Stimulated activated CD8-positive, alpha-beta memory T cell treated with anti-CD3 and anti-CD28 coated beads, Interleukin-7, amount 100 ng/mL, for 48 hours (primary cell): ENCODE measurements at places on chromosomes 1 and 21.

DNA sequence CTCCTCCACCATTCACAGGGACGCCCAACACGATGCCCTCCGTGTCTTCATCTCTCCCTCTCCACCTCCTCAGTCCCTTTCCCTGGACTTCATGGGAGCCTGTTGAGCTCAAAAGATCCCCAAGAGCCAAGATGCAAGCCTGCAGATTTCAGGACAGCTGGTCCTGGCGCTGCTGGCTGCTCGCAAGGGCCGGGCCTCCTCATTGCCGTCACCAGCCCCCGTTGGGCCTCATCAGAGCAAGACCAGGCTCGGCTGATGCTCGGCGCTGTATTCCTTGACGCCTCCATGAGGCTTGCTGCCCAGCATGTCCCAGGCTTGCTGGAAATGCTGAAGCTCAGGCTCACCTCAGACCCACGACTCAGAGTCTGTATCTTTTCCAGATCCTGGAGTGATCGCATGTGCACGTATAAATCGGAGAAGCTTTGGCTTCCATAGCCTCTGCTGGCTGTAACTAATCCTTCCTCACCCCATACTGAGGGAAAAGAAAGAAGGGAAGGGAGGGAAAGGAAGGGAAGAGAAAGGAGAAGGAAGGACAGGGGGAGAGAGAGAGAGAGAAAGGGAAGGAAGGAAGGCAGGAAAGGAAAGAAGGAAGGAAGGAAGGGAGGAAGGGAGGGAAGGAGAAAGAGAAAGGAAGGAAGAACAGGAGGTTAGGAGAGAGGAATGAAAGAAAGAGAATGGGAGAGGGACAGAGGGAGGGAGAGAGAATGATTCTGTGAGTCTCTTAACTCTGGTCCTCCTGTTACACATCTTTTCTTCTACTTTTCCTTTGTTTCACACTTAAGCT lies 94.6 kb downstream of the KCNJ15 start:
- no peak for DNase-seq

DNA sequence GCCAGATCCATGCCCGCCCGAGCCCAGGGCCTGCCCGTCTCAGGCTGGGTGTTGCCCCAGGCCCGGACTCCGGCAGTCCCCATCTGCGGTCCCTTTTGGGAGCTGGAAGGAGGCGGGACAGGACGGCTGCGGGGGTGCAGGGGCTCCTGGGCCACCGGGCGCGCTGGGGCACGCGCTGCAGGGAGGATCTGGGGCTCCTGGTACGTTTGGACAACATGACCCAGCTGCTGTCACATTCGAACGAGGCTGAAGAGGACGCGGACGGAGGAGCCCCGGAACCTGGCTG lies 6.6 kb upstream of the CALML6 start:
- no peak for DNase-seq

DNA sequence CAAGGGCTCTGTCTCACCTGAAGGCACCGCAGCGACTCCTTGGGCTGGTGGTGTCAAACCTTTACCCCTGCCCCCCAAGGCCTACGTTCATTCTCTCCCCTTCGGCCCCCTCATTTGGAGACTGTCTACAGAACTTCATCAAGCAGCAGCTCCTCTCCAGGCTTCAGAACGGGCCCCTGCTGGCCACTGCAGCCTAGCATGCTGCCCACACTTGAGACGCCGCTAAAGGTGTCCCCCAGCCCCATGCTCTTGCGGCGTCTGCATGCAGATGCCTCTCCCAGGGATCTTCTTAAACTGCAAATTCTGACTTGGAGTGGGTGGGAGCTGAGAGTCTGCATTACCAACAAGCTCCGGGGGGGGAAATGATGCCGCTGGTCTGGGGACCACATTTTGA lies 104.2 kb downstream of the PRDM2 start:
- no peak for DNase-seq

DNA sequence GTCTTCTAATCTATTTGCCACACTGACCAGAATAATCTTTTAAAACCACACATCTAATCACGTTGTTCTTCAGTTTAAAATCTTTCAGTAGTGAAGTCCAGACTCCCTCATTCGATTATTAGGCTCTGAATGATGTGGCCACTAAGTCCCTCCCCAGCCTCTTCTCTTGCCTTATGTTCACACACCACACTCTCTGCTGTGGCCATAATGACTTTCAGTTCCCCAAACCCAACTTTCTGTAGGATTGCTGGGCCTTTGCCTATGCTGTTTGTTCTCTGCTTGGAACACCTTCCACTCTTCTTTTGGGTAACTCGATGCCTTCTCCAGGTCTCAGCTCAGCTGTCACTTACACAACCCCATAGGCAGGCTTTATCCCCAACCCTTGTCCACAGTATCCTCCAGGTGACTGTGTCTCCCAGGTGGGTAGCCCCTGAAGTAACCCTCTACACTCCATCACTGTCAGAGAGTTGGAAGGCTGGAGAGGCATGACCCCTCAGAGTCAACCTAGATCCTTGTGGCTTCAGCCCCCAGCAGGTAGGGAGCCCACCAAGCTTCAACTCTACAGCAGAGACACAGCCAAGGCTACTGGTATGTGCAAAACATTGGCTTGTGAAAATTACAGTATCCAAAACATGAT lies 8.4 kb upstream of the SLC37A1 start:
- no peak for DNase-seq

DNA sequence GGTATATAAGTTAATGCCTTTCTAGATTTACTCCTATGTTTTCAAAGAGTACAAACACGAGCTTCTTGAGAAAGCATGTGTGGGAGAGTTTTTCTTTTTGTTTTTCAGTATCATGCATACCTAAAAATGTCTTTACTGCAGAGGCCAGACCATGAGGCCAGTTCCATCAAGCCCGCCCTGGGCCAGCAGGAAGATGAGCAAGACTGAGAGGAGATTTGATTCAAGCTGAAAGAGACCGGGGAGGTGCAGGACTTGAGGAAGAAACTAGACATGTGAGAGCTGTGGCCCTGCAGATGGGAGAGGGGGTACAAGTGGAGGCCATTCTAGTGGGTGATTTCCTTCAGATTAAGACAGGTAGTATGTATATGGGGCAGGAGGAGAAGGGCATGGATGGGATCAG lies 33.4 kb upstream of the NTPCR start:
- DNase-seq = no peak

DNA sequence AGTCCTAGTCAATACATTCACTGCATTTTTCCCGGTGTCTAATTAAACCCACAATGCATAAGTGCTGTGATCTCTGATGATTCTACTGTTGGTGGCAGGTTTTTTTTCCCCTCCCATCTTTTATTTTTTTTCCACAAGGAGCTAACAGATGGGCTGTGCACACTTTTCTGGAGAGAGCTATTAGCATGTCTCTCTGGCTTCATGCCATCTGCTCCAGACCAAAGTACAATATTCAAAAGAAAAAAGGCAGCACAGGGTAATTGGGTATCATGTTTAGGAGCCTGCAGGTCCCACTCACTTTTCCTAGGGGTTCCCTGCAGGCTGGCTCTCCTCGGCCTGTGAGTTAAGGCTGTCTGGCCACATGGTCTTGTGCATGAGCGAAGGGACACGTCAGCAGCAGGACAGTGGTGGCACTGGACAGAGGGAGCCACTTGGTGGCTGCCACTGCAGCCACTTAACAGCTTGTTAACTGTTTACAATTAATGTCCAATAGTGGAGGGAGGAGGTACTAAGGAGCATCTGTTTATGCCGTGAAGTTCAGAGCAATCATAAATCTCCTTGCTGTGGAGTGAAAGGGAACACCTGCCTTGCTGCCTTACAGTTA lies 53.5 kb upstream of the C8B start:
- DNase-seq = no peak

- DNase-seq = no peak
Measured at GRCh38 chr1:179599623-179600249, 8.1 kb downstream of the TDRD5 start.

DNA sequence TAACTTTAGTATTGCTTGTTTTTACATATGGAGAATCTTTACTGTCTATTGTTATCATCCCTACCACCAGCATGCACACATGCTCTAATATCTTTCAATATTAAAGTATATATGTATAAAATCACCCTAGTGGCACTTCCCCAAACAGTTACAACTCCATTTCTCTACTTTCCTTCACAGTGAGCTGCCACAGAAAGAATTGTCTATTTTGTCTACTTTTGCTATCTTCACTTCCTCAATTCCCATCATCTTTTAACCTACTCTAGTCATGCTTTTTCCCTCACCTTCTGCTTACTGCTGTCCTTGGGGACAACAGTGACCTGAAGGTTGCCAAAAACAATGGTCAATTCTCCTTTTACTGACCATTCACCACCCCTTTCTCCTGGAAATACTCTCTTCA lies 59.2 kb downstream of the VCAM1 start:
- DNase-seq = no peak

DNA sequence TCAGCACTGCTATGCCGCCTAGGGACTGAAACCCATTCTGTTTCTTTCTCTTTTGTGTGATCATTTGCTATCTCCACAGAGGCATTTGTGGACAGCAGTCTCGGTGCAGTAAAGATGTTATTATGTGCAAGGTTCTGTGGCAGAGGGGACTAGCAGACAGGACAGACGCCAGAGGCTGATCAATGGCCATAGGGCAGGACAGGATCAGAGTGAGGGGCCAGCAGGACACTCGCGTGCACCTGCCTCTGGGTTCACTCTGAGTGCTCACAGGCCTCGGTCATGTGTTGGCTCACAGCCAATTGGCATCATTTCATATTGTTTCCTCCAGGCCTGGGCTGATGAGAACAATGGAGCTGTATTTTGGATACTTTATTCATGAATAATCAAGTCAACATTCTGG lies 212.6 kb downstream of the TGFB2 start:
- DNase-seq = no peak

GRCh38 chr1:234976861-234977680 lies 151.6 kb downstream of the TOMM20 start:
- no peak for DNase-seq

- DNase-seq = no peak
Measured at GRCh38 chr1:155946633-155947219, 5.3 kb downstream of the RXFP4 start.

DNA sequence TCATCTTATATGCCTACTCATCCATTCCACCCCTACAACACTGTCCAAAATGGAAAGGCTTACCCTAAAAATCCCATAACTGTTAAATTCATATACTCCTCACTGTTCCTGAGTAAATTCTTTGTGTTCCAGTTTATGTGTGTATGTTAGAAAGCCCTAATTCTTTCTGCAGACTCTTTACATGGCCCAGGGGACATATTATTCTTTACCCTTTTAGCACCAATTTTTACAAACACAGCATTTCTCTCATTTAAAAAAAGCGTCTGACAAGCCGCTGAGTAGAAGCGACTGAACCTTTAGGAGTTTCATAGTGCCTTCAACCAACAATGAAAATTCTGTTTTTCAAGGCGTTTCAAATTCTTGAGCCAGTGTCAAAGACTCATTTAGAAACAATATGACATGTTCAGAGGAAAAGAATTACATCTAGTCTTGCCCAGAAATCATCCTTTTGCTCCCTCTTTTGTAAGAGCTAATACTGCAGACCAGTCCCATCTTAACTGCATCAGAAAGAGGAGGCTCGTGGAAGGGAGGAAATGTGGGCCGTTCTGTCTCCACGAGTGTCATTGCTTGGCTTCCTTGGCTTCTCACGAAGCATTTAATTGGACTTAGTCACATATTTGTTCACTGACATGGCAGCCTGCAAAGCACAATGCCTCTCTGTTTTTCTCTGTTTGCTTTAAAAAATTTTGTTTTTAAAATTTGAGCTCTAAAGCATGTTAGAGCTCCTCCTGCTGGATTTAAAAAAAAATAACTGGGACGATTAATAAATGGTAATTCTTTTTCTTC lies 21.3 kb upstream of the C1orf105 start:
- no peak for DNase-seq

DNA sequence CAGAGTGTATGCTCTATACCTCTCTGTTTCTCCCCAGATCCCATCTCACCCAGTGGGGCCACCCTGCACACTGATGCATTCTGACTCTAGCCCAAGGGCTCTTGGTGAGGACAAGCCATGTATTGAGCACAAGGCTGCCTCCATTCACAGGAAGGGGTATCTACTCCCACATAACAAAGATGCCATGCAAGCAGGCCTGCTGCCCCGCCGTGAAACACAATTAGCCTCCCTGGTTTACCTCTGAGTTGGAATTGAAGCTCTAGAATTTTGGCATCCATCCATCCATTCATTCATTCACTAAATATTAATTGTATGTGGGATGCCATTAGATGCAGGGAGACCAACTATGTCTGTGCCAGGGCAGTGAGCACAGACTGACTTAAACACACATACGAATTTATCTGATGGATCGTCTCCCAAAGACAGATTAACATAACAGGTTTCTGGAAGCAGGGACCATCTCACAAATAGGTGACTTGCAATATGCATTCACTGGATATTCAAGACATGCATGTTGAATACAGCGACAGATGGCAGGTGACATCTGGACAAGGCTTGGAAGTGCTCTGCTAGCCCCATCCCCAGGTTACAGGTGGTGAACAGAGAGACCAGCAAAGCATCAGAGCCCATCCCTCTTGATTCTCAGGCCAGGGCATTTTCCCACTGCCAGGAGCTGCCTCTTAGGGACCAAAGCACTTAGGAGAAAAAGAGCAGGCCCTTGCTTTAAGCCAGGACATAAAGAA lies 34.3 kb downstream of the TRABD2B start:
- DNase-seq = no peak

GRCh38 chr1:5661196-5662085 lies 330.8 kb downstream of the NPHP4 start:
- DNase-seq = no peak

GRCh38 chr1:92117526-92117925 lies 37.4 kb downstream of the BTBD8 start:
- no peak for DNase-seq

DNA sequence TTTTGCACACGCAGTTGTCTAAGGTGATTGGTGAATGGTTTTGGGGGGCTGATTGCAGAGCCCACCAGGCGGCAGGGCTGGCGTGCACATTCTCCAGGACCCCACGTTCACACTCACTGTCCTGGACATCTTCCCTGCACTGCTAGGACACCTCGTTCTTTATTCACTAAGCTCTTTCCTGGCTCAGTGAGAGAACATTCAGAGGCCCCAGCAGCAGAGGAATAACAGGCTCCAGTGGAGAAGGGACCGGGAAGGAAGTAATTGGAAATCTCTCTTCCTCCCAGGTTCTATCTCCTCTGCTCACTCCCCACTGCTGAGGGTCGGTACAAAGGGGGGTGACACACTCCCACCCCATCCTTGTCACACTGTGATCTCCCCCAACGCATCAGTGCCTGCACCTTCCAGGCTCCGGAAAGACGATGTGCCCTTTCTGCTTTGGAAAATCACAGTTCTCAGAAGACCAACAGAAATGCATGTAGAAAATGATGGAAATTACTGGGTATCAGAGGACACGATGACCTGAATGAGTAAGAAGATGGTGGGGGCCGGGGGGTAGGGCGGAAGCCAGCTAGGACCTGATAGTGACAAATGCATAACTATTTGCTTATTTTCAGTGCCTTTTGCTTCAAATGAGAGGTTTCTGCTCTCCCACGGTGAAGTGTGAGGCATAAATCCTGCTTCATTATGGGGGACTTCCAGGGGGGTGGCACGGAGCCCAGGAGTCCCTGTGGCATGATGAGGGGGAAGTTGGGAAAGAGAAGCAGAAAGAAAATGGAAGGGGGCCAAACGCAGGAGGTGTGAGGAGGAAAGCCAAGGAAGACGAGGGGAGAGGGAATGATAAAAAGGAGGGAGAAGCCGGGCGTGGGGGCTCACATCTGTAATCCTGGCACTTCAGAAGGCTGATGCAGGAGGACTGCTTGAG lies 25.2 kb upstream of the KIF26B start:
- no peak for DNase-seq
